Activated B cell treated with CpG ODN at 0.5 μM for 24 hours (primary cell): ENCODE measurements at places on chromosomes 5 and 9.

DNA sequence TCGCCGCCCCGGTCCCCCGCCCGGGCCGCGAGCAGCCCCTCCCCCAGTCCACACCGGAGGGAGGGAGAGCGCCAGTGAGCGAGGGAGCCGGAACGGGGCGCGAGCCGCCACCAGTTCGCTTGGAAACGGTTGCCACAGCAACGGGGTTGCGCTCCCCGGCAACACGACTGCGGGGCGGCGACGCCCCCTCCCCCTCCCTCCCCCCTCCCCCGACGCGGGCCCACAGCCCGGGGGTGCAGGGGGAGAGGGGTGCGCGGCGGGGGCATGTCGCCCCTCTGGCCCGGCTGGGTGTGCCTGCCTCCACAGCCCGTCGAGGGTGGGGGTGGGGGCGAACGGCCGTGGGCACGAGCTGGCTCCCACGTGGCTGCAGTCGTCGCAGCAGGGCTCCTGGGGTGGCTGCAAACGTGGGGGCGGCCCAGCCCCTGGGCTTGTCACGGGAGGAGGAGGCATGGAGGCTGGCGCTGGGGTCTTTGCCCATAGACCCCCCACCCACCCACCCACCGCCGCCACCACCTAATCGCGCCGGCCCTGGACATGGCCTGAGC is 524 bp downstream of the PRR7 start:
- DNase-seq: no peak

DNA sequence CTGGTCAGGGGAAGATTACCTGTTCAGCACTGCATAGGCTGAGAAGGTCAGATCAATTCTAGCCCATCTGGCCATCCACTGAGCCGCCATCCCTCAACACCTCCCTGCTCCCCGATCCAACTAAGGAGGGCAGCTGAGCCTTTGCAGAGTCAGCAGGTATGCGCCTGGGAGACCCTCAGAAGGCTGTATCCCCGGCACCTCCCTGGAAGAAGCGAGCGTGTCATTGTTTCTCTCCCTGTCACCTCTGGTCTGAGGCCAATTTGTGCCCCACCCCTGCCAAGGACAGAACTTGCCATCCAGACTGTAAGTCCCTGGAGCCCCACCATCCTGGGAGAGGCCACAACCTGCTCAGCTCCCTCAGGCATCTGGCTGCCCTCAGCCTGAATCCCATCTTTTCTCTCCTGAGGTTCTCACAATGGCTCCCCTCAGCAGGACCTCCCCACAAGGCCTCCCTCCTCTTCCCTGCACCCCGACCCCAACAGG is 2.6 kb downstream of the CLTB start:
- DNase-seq: no peak

- no peak for DNase-seq
Observed at GRCh38 chr5:2263763-2264162, 381.0 kb upstream of the IRX4 start.

GRCh38 chr9:34603610-34604231 is 8.2 kb downstream of the RPP25L start:
- DNase-seq: peak; percentile 75

DNA sequence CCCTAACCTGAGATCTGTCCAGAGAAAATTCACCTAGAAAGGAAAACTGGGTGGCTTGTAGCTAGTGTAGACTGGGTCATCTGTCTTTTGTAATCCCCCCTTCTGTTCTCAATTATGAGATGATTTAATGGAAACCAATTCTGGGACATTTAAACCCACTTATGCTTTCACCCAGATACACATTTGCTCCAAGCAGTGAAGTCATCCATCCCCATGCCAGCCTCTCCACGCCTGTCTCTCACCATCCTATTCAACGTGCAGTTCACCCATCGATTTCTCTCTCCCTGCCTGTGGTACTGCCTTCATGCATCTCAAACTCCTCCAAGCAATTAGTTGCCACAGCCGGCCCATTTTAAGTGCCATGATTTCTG is 1.8 kb downstream of the PHF19 start:
- DNase-seq: no peak

GRCh38 chr9:90060256-90060655 is 455.4 kb downstream of the GADD45G start:
- no peak for DNase-seq

GRCh38 chr5:88664645-88665044 is 218.3 kb downstream of the MEF2C start:
- DNase-seq: no peak

DNA sequence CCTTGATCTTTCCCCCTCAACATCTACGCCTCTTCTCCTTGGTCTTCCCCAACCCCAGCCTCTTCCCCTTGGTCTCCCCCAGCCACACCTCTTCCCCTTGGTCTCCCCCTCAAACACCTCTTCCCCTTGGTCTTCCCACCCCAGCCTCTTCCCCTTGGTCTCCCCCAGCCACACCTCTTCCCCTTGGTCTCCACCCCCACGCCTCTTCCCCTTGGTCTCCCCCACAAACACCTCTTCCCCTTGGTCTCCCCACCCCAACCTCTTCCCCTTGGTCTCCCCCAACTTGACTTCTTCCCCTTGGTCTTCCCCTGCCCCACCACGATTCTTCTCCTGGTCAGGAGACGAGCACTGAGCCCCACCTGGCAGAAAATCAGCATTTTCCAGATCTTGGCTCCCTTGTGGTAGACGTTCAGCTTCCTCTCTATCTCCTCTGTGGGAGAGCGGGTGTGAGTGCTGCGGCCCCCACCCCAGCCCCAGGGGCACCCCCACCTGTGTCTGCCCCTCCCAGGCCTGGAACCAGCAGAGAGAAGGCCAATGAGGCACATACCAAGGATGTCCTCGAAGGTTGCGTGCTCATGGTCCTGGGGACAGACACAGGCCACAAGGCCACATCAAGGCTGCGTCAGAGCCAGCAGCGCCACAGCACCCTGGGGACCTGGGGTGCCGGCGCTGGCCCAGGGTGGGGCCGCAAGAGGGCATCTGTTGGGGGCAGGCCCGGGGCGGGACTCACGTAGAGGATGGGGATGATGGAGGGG is 7.0 kb downstream of the NSMF start:
- DNase-seq: peak; percentile 13

DNA sequence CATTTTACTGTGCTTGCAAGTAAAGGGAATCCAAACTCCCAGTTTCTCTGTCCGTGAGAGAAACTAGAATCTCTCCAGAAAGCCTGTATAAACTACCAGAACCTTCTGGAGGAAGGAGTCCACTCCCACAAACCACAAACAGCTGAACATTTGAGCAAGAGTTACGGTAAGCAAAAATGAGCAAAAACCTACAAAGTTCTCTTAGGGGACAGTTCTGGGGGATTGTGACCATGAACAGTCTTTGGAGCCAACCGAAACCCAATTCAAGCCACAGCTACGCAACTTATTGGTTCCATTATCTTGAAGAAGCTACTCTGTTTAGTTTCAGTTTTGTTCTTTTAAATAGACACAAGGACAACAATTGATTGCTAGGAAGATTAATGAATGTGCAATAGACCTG is 330.6 kb downstream of the ASTN2 start:
- no peak for DNase-seq

GRCh38 chr5:97167435-97167834 is 15.6 kb downstream of the RIOK2 start:
- no peak for DNase-seq

DNA sequence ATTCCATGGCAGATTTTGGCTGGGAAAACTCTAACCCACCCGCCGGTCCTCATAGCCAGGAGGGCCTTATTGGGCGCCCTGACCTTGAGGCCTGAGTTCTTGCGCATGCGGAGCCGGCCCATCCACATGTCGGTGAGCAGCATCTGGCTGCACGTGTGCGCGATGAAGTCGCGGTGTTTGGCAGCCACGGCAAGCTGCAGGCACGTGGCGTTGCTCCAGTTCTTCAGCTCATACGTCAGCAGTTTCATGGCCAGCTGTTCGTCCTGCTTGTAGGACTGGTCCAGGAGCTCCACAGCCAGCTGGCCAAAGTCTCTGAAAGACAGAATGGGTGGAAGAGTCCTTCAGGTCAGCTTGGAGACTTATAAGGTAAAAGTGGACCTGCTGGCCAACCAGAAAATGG is 204.3 kb upstream of the KLF9 start:
- no peak for DNase-seq

- DNase-seq: no peak
Observed at GRCh38 chr5:9790276-9790675, 160.1 kb upstream of the TAS2R1 start.

GRCh38 chr9:80012557-80013330 is 441.0 kb downstream of the TLE4 start:
- DNase-seq: no peak

- DNase-seq: no peak
Observed at GRCh38 chr9:108609227-108609896, 246.4 kb downstream of the ACTL7B start.

GRCh38 chr9:113125386-113126035 is 25.3 kb upstream of the SLC31A2 start:
- DNase-seq: no peak

GRCh38 chr9:72814083-72814597 is 138.7 kb downstream of the ALDH1A1 start:
- DNase-seq: no peak

GRCh38 chr9:114035845-114036801 is 42.0 kb downstream of the AMBP start:
- DNase-seq: no peak

- DNase-seq: no peak
Observed at GRCh38 chr9:135369412-135369990, 110.1 kb upstream of the PPP1R26 start.

DNA sequence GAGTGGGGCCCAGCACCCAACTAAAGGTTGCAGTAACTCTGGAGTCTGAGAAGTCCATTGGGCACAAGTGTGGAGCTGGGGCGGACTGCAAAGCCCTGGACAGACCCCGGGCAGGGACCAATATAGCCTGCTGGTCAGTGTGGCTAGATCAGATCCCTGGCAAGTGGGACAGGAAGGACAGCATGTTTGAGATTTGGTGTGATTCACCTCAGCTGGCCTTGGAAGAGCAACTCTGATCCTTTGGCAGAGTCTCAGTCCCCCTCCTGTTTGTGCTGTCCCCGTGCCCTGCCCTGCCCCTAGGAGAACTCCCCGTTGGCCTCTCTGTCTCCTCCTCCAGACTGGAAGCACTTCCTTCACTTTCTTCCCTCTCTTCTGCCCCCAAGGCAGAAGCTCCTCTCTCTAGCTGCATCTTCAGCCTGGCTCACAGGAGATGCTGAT is 255.3 kb downstream of the FSTL4 start:
- DNase-seq: no peak

GRCh38 chr5:21593261-21593660 is 1259.9 kb downstream of the CDH12 start:
- no peak for DNase-seq

DNA sequence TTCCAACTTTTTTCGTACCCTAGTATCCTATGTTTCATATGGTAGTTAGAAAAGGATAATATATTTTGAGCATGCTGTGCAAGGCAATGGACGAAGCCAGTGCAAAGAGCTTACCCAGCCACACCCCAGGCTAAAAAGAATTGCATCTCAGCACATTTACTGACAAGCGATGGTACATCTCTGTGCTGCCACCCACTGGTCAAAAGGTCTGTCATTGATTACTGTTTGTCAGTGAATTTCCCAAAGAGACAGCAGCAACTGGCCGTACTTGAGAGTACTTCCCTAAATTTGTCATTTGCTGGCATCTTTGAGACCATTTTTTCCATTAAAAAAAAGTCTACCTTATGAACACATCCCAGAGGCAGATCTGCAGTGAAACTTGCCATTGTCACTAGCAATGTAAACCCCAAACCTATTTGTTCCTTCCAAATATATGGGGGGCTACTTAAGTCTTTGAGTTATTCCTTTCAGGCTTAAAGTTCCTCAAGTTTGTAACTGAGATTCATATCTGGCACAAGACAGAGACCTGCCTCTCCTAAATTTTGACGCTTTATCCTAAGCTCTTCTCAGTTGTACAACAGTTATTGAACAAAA is 184.3 kb downstream of the CTNND2 start:
- DNase-seq: no peak

DNA sequence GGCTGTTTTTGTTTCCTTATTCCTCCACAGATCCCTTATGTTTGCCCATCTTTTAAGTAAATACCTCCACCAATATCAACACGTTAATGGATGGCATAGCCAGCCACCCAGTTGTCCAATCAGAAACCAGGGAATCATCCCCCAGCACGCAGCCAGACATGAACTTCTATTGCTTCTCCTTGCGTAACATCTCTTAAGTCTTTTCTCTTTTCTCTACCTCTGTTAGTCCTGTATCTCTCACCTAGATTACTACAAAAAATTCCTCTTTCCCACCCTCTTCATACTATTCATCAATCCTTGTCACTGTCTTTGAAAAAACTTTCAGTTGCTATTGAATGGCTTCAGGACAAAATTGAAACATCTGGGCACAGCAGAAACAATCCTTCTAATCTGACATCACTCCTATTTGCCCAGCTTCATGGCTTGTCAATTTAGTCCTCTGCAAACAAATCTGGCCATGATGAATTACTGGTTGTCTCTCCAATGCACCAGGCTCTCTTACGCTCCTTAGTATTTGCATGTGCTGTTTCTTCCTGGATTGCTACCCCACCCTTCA is 349.3 kb downstream of the RAB3C start:
- DNase-seq: no peak

DNA sequence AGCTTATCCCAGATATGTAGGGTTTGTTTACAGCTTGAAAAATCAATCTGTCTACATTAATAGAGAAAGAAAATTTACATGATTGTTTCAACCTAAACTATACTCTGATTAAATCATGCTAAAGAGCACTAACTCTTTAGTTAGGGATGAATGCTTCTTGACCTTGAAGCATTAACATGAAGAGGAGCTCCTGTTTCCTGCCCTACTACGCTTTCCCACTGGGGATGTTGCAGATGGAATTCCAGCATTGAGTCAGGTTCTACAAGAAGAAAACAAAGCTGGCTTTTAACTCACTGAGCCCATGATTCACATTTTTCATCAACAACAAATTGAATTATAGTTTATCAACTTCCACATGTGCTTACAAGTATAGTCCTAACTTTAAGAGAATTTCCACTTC is 471.3 kb downstream of the TMEM232 start:
- DNase-seq: no peak

GRCh38 chr5:116479776-116480675 is 94.6 kb downstream of the SEMA6A start:
- no peak for DNase-seq

DNA sequence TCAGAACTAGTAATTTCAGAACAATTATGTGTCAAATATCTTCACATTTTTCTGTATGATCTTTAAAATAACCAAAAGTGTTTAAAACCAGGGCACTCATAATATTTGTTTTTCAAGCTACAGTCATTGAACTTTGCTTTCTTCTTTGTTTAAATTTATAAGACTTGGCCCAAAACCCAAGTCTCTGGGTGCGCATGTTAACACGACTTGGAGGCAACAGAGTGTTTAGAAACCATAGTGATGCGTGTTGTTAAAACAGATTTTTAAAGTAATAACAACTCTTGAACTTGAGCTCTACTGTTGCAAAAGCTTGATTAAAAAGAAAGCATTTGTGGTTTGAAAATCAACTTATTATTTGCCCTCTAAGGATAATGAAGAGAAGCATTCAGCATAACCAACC is 26.0 kb upstream of the GRIN3A start:
- no peak for DNase-seq

DNA sequence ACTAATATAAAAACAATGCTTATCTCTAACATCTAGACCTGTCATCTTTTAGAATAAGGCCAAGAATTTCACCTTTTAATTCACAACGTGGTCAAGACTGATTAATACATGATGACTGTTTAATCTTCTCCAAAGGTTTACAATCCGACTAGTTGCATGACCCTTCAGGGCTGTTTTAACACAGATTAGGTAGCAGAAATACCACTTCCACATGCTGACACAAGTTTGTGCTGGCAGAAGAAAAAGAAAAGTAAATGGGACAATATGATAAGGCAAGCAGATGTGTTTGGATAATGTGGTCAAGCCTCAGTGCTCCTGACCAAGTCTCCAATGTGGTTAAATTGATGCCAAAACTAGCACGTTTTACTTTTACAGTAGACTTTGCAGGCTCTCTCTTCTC is 31.1 kb downstream of the SEMA6A start:
- no peak for DNase-seq

GRCh38 chr9:95363051-95363841 is 45.7 kb upstream of the FANCC start:
- DNase-seq: no peak
